ENCODE measurements at places on chromosomes 6 and 20.

DNA sequence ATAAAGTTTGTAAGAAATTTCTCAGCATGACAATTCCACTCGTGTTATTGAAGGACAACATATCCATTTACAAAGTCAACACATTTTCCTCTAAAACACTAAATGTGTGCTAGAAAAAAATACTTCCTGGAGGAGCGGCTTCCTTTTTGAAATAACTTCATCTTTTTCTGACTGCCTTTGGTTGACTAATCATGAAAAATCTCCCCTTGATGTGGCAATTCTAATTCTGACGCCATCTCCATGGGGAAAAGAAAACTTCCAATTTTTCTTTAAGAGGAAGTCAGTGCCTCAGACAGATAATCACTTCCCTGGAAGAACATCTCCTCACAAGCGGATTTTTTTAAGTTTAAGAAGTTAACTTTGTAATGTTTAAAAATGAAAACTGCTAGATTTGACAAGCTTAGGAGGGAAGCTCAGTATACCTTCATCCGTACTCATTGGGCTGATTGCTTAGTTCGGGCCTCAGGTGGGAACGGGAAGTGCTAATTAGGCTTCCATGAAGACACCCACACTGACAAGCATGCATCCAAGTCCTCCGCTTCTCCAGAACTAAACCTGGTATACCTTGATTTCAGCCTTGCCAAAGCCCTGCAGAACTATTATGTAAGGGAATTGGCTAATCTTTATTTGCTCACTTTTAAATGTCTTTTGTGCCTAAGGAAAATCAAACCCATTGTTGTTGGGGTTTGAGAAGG lies 35.1 kb upstream of the DUSP22 start:
- peak; percentile 77 for DNase-seq

DNA sequence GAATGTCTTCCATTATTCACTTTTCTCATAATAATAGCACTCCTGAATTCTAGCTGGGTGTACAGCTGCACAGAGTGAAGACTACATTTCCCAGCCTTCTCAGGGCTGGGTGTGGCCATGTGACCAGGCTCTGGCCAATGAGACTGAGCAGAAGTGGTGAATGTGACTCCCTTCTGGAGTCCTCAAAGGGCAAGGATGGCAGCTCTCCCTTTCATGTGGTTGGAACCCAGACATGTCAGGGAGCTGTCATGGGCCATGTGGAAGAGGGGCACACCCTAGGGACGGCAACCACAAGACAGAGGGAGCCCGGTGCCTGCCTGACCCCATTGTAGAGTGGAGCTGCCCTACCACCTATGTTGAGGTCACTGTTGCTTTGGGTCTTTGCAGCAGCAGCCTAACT lies 312.8 kb upstream of the SULF2 start:
- DNase-seq: no peak

GRCh38 chr6:21176197-21176596 lies 417.4 kb upstream of the SOX4 start:
- DNase-seq: no peak

DNA sequence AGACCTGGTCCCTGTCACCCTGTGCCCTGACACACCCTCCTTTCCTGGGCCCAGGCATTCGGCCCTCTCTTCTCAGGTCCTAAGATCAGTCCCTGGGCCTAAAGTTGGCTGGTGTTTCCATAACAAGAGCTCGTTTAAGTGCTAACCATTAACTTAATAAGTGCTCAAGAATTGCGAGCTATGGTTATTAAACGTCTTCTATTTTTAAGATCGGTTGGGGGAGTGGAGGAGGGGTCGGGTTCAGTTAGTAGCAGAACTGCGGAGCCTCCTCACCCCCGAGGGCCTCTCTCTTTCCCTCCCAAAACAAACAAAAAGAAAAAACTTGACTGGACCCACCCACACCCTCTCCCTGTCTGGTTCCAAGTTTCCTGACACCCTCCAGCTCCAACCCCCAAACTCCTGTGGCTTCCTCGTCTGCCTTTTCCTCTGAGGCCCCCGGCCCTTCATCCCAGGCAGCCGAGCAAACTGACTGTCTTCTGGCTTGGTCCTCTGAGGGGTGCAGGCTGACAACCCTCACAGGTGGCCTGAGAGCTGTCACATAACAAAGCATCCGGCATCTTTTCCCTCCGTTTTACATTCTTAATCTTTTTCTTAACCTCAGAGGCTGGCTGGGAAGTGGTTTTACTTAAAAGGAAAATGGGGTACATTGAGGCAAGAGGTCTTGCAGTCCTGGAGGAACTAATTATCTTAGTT lies 2.0 kb downstream of the STK35 start:
- no peak for DNase-seq

- DNase-seq: no peak
Observed at GRCh38 chr6:95364016-95364604, 213.2 kb upstream of the MANEA start.

DNA sequence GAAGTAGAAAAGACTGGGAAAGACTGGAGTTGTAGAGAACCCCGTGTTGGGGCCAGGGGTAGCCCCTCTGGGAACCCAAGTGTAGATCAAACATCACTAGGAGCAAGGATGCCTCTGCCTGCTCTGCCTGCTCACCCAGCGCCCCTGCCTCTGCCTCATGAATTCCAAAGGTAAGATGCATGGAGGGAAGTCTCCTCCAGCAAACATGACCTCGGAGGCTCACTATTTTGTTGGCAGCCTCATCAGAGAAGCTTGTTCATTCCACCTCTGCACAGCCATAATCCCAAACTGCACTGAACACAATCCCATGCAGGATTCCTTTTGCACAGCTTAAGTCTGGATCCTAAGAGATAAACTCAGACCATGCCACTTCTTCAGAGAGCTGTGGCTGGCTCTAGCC lies 4.9 kb downstream of the FRS3 start:
- DNase-seq: no peak

DNA sequence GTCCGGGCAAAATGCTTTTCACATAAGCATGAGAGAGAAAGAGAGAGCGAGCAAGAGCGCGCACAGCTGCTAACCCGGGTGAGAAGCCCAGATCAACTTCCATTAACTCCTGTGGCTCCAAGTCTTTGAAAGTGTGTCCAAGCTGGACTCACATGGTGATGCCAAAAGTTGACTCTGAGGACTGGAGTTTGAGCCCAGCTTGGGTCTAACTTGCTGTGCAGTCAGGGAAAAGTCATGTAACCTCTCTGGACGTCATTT lies 357.2 kb upstream of the SULF2 start:
- no peak for DNase-seq

GRCh38 chr6:156616495-156616894 lies 160.7 kb upstream of the ARID1B start:
- no peak for DNase-seq

DNA sequence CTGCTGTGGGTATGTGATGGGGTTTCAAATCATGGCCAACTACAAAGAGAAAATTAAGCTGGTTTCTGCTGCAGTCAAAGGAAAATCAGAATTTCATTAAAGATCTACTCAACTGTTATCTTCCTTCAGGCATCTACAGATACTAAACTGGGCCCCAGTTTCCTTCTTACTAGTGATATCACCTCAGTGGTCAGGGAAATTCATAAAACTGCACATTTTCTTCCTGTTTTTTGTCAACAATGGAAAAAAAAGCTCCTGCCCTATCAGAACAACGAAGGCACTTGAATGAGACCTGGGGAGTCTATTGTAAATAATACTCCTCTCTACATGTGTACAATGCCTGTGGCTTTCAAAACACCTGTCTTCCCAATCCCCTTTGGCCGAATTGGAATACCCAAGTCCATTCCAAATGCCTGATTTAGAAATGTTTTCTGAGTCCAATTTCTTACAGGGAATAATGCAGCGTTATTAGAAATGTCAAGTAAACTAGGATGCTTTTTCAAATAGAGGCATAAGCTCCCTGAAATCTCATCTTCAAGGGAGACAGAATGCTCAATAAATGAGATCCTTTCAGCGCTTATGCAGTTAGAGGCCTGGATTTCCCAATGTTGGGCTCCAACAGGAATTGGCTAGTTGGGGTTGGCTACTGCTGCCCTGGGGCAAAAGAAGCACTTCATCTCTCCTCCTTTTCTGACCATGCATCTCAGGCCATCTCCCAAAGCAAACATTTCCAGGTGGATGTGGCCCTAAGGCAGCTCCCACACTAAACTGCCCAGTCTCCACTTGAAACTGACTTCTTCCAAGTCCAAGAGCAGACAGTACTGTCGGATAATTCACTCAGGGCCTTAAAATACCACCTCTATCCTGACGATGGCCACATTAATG lies 143.3 kb downstream of the NFATC2 start:
- no peak for DNase-seq

DNA sequence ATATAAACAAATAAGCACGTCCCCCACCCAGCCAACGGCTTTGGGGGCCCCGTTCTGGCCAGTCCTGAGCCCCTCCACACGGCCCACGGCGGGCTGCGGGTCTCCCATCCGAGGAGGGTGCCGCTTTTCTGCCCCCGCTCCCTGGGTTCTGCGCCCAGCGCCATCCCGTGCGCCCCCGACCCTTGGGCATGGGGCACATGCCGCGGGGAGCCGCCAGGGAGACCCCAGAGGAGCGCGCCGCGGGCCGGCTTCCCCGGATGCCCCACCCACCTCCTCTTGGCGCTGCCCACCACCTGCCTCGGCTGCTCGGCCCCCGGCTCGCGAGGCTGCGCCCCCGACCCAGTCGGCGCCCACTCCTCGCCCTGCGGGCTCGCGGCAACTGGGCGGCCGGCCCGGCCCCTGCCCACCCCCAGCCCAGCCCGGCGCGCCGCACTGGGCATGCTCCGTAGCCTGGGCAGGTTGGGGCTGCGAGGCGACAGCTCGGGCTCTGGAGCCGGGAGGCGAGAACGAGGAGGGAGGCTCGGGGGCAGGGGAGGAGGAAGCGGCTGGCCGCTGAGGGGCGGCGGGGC lies 570 bp upstream of the PLCB4 start:
- no peak for DNase-seq

GRCh38 chr6:166640342-166641043 lies 13.4 kb upstream of the RPS6KA2 start:
- DNase-seq: no peak

GRCh38 chr20:18430172-18430826 lies 36.5 kb downstream of the DZANK1 start:
- no peak for DNase-seq

- no peak for DNase-seq
Observed at GRCh38 chr6:11952316-11952715, 59.8 kb upstream of the HIVEP1 start.

- DNase-seq: no peak
Observed at GRCh38 chr6:32089082-32089828, 19.9 kb downstream of the TNXB start.

DNA sequence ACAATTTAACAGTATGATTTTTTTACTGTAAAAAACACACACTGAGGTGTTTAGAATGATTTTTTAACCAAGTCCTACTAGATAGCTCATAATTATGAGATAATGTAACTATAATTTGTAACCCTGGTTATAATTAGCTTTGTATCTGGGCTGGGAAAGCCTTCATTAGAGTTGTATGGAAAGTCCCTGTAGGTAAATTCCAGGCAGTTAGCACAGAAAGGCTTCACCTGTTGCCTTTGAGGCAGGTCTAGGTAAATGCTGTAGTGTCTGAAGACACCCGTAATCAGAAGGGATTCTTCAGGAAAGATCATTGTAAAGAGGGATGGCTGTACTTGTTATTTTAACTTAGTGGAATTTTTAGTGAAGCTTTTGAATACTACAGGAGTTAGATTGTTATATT lies 1.9 kb downstream of the TMEM200A start:
- DNase-seq: no peak

DNA sequence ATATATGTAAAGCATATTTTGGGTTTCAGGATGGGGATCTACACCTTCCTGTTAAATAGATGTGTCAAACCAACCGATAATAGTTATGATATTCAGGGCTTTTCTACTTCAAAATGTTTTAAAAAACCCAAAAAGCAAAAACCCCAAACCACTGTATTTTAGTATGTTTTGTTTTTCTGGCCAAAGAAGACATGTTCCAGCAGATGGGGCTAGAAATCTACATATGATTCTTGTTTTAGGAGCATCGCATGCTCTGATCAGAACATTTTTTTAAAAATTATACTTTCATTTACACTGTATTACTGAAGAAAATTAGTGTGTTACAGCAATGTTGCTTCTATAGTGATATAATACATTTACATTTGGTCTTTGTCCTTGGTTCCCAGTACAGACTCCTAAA lies 11.0 kb downstream of the RMND1 start:
- peak; percentile 15 for DNase-seq

DNA sequence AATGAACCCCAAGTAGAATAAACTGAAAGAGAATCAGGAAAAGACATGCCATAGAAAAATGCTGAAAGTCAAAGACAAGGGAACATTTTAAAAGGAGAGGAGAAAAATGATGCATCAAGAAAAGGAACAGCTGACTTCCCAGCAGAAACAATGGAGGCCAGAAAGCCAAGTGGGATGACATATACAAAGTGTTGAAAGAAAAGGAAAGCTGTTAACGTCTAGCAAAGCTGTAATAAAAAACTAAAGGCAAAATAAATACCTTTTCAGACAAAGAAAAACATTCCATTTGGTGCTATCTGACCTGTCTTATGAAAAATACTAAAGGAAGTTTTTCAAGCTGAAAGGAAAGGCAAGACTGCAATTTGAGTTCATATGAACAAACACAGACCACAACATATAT lies 34.1 kb upstream of the PDE10A start:
- DNase-seq: no peak

DNA sequence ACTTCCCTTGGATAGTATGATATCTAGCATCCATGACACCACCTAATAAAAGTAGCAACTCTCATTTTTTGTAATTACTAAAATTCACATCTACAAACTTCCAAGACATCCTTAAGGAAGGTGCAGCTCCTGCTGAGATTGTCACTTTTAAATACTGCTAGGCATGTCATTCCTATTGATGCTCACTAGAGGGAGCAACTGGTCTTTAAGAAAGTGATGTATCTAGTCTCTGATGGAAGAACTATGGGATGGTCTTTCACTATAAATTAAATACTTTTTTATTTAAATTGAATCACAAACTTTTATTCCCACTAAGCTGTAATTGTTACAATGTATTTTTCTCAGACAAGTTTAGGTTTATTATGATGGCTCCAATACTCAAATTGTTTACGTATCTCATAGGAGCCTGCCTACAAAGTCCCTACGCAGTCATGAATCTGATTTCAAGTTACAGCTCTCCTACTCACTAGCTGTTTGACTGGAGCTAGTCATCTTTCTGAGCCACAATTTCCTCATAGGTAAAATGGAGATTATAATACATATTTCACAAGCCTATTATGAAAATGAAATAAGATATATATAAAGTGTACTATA lies 8.1 kb upstream of the TSPYL1 start:
- DNase-seq: peak; percentile 27

GRCh38 chr6:7261852-7262461 lies 51.0 kb downstream of the SSR1 start:
- peak; percentile 31 for DNase-seq

DNA sequence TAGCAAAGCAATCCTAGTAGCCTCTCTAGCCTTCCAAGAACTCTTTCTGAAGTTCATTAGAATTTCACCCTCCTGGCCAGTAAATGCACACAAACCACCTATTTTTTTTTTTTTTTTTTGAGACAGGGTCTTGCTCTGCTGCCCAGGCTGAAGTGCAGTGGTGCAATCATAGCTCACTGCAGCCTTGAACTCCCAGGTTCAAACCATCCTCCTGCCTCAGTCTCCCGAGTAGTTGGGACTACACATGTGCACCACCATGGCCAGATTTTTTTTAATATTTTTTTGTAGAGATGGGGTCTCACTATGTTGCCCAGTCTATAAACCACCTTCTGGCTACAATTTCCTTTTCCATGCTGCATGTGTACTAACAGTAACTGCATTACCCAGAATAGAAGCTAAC lies 301.3 kb downstream of the ZNF217 start:
- DNase-seq: no peak
